Inflammatory macrophage treated with lipopolysaccharide for 4 hours (primary cell): ENCODE measurements at places on chromosomes 2 and 18.

GRCh38 chr2:85765081-85765731 lies 11.4 kb downstream of the ATOH8 start:
- DNase-seq = peak; percentile 49

DNA sequence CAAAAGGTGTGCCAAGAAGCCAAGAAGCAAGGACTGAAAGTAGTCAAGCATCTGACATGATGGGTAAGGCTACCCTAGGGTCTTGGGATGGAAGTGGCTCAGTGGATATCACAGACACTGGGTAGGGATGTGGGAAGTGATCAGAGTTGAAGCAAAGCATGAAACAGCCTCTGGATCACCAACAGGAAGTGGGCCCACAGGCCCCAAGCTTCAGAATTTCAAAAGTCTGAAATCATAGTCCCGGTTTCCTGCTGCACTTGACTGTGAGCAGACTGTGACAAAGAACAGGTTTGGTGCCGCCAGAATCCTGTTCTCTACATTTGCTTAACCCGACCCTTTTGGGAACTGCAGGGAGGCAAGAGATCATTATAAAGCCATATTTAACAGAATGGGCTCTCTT lies 57.4 kb downstream of the SP100 start:
- DNase-seq = peak; percentile 78

DNA sequence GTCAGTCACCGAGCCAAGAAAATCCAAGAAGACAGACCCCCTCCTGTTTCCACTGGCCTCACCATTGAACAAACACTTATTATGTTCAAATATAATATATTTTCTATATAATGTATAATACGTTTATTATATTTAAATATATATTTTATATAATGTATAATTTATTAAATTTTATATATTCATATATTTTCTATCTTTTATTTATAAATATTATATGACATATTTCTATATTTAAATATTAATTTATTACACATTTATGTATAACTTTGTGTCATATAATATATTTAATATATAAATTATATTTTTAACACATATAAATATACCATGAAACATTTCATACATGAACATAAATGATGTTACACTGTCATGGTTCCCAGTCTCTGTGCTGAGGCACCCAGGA lies 60.9 kb upstream of the RMDN2 start:
- no peak for DNase-seq

- DNase-seq = no peak
Observed at GRCh38 chr2:113281910-113282746, 3.4 kb upstream of the PAX8 start.

- DNase-seq = no peak
Observed at GRCh38 chr18:41765460-41765859, 189.6 kb upstream of the PIK3C3 start.

DNA sequence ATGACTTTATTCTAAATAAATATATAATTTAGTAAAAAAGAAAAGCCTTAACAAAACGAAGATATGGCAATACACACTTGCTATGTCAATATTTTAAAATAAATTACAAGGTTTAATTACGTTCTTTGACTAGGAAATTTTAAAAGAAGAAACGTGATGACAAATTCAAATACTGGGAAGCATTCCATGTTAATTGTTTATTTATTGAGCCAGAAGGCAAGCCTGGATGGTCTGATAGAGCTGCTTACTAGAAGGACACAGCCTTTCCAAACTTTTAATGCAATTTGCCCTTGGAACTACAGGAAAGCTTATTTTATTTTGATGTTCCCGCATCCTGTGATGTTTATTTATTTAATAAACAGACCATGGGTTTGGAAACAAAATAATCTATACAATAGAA lies 33.4 kb upstream of the DSEL start:
- no peak for DNase-seq

DNA sequence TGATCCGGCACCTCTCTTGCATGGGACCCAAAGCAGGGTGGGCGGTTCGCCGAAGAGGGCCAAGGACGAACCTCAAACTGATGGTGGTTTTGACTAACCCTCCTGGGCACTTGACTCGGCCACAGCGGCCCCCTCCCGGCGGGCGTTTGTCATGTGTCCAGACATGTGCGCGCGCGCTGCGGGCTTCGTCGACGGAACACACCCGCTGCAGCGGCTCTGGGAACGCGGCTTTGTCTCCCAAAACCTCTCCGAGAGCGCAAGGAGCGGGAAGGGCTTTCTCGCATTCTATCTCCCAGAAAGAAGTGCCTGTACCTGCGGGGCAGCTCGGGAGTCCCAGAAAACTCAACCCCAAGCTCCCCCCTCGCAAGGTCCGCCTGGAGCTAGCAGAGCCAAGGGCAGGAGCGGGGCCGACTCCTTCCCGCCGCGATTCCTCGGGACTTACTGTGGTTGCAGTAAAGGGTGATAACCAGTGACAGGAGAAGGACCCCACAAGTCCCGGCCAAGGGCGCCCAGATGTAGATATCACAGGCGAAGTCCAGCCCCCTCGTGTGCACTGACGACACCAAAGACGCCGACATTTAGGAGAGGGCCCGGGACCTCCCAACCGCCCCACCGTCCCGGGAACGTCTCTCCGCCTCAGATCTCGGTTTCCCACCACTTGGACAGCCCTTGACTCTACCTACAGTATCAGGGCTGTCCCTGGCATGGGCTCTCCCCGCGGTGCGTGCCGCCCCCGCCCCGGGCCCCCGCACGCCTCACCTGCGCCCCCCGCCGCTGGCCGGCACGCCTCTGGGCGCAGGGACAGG lies 1.6 kb downstream of the CD8A start:
- DNase-seq = no peak

DNA sequence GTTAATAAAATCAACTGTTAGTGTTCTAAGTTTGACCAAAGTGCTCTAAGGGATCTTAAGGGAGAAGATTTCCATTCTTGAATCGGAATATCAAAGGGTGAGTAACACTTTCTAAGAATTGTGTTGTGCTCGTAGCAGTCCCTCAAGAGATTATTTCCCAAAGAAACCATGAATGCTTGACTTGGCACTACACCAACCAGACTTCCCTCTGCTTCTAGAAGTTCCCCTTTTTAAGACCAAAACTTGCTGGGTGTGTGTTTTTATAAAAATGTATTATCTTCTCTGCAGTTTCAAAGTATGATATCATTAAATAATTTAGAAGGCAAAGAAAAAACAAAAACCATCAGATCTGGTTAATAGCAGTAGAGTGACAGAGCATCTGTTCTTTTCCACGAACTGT lies 522.0 kb upstream of the FAM98A start:
- no peak for DNase-seq
